Smooth muscle cell of bladder (primary cell): ENCODE measurements at places on chromosomes 4 and X. TPM values are rescaled to one million over a fixed set of nuclear protein-coding genes. Genes with fewer than 3 reads are reported as not detected.

Gene POF1B
- not detected in 2 replicates for total RNA-seq

Gene LUZP4
- total RNA-seq, result not detected in 2 replicates

Gene CXorf49
- not detected in 2 replicates for total RNA-seq

Gene TASL
- not detected in 2 replicates for total RNA-seq

Gene MAGEE2
- total RNA-seq, result not detected in 2 replicates

Gene DKK2
- total RNA-seq, result 0.09 TPM in 1 of 2 replicates, not detected in the other

Gene CABS1
- total RNA-seq, result not detected in 2 replicates

Gene PAGE2
- 0.71 TPM in 1 of 2 replicates, not detected in the other for total RNA-seq

Gene SYNPO2
- 9.7 and 17.9 TPM in 2 replicates for total RNA-seq

Gene ETDA
- total RNA-seq, result not detected in 2 replicates

Gene OCRL
- total RNA-seq, result 16.1 and 19.0 TPM in 2 replicates

Gene XAGE1A
- total RNA-seq, result not detected in 2 replicates

Gene H2AZ1
- 120 and 132 TPM in 2 replicates for total RNA-seq

Gene SPANXN1
- total RNA-seq, result not detected in 2 replicates

Gene ENPEP
- under 0.01 and 0.28 TPM in 2 replicates for total RNA-seq

Gene SOWAHD
- total RNA-seq, result 0.18 and 0.43 TPM in 2 replicates

Gene GAGE12J
- total RNA-seq, result not detected in 2 replicates

Gene NXF2
- total RNA-seq, result not detected in 2 replicates

Gene IL15
- total RNA-seq, result 3.0 and 7.3 TPM in 2 replicates

Gene IL2
- total RNA-seq, result not detected in 2 replicates

Gene TREX2
- 1.4 and 1.8 TPM in 2 replicates for total RNA-seq

Gene RASL11B
- 0.28 and 1.1 TPM in 2 replicates for total RNA-seq

Gene SLIT2
- 26.4 and 26.9 TPM in 2 replicates for total RNA-seq

Gene TRPC5OS
- total RNA-seq, result not detected in 2 replicates

Gene DDX53
- not detected in 2 replicates for total RNA-seq

Gene VGLL1
- total RNA-seq, result not detected in 2 replicates

Gene CORIN
- total RNA-seq, result 0.09 TPM in 1 of 2 replicates, not detected in the other

Gene CACNA1F
- total RNA-seq, result not detected in 2 replicates
